Cerebellum (tissue), 4 donors: ENCODE measurements at places on chromosomes 5 and 9. TPM values are rescaled to one million over a fixed set of nuclear protein-coding genes. Genes with fewer than 3 reads are reported as not detected.

The SVEP1 gene
- total RNA-seq = 12.1 TPM

DNA sequence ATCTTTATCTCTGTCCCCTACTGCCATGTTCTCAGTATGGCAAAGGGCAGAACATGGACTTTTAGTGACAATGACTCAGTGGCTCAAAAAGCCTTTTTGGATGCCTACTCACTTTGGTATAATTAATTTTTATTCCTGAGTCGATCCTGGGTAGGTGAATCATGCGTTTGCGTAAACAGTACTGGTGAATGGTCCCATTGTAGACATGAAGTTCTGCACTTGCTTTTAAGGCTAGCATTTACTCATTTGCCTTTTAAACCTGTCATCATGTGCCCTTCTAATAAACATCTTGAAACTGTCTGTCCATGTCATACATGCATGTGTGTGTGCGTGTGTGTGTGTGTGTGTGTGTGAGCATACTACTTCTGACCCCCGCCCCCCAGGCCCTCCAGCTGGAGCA, 223.0 kb downstream of the AUH start:
- no peak for DNase-seq

DNA sequence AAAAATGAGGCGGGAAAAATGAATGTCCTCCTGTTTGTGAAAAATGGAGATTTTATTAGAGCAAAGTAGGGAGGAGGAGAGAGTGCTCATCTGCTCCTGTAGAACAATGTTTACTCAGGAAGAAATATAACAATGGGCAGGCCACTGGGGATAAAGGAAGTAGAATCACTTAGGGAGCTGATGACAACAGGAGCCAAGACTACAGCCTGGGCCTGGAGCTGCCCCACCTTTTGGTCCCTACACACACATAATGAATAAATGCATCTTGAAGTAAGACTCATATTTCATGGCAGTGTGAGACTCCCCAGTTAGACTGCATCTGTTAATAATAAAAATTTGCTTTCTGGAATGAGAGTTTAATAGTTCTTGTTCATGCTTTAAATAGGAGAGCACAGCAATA, 1939.8 kb downstream of the EFNA5 start:
- DNase-seq = no peak

DNA sequence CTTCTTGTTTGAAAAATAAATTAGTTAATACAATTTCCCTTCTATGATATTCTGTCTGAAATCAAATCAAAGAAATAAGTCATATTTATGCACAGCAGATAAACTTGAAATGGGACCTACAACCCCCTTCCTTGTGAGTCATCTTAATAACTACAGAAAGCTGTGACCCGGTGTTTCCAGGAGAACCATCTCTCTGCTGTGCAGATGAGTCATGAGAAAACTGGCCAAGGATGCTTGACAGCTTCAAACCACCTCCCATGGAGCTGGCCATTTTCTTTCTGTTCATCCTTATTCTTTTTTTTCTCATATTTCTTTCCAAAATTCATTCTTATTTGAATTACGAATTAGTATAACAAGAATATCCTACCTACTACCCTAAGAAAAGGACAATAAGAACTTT, 43.4 kb upstream of the NR4A3 start:
- DNase-seq = no peak

DNA sequence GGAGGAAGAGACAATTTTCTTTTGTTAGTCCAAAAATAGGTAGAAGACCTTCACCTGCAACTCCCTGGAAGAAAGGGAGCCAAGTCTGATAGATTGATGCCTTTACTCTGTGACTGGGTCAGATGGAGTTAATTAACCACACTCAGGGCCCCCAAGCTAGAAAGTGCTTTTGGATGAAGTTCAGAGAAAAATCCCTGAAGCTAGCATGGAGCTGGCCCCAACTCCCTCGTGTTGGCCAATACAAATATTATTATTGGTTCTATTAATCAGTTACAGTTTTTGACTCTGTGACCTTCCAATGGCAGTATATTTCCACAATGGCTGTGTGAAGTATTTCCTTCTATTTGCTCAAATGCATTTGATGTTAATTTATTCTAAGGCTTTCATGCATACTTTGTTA, 1753.5 kb downstream of the EFNA5 start:
- no peak for DNase-seq

- DNase-seq = peak; percentile 86
Observed at GRCh38 chr5:127011153-127011552, 19.2 kb downstream of the MARCHF3 start.

GRCh38 chr5:39518516-39518915, 93.7 kb upstream of the DAB2 start:
- peak; percentile 20 for DNase-seq

The C7 gene
- 25.1 TPM for total RNA-seq

DNA sequence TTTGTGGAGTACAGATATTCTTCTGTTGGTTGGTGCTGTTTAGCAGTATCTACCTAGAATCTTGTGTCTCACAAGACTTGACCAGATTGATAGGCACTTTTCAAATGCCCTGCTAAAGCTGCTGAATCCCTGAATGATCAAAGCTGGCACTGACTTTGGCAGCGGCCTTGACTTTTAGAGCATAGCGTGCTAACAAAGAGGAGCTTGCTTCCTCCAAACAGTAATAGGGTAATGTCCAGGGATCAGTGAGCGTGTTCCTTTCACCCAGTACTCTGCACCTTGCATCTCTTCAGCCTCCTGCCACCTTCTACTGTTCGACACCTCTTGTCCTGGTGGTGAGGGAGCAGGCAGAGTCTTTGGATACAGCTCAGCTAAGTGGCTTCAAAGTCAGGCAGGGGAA, 100.8 kb downstream of the IQGAP2 start:
- no peak for DNase-seq

The DELE1 gene
- total RNA-seq = 50.6 TPM

The CATSPER3 gene
- total RNA-seq = 0.45 TPM

GRCh38 chr9:68530618-68531017, 10.1 kb downstream of the TMEM252 start:
- no peak for DNase-seq

DNA sequence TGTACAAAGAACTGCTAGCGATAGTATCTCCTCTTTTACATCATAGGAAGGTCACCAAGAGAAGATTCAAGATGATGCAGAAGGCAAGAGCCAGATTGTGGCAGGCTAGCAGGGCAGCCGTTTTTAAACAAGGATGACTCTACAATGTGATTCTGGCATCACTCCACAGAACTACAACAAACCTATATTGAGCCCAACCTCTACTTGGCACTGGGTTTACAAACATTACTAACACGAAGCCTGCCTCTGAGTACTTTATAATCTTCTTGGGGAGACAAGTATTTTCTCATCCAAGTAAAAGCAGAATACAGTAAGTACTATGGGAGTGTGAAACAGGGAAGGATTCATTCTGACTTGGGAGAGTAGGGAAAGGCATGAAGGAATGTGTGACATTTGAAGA, 448.6 kb downstream of the ZNF608 start:
- DNase-seq = no peak

The PCDHA1 gene
- 7.5 TPM for total RNA-seq

The UBAP2 gene
- total RNA-seq = 47.7 TPM

- no peak for DNase-seq
Observed at GRCh38 chr5:139131062-139131461, 67.1 kb downstream of the SIL1 start.

The GKAP1 gene
- total RNA-seq = 14.5 TPM

GRCh38 chr5:98179791-98180755, 593.4 kb upstream of the RGMB start:
- DNase-seq = no peak

The CDC20B gene
- 0.18 TPM for total RNA-seq

- DNase-seq = no peak
Observed at GRCh38 chr5:66864240-66864884, 268.2 kb downstream of the MAST4 start.

GRCh38 chr9:3224931-3225330, 300.9 kb downstream of the RFX3 start:
- DNase-seq = peak; percentile 72
